ENCODE measurements at places on chromosomes 16 and 17.
A peak's percentile ranks its signal among the peaks of the same experiment; 100 is the strongest.

DNA sequence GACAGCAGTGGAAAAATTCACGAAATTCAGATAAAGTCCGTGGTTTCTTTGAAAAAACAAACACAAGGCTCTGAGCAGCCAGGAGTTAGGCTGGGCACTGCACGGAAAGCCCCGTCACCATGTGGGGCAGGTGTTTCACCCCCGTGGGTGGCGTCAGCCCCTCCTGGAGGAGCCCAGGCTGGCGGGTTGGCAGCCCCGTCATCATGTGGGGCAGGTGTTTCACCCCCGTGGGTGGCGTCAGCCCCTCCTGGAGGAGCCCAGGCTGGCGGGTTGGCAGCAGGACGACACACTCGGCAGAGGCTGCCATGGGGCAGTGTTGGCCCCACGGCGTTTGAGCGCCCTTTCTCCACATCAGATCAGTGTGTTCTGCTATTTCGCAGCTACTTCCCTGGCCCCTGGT is 38.1 kb downstream of the ACSF3 start:
- DNase-seq, result no peak

DNA sequence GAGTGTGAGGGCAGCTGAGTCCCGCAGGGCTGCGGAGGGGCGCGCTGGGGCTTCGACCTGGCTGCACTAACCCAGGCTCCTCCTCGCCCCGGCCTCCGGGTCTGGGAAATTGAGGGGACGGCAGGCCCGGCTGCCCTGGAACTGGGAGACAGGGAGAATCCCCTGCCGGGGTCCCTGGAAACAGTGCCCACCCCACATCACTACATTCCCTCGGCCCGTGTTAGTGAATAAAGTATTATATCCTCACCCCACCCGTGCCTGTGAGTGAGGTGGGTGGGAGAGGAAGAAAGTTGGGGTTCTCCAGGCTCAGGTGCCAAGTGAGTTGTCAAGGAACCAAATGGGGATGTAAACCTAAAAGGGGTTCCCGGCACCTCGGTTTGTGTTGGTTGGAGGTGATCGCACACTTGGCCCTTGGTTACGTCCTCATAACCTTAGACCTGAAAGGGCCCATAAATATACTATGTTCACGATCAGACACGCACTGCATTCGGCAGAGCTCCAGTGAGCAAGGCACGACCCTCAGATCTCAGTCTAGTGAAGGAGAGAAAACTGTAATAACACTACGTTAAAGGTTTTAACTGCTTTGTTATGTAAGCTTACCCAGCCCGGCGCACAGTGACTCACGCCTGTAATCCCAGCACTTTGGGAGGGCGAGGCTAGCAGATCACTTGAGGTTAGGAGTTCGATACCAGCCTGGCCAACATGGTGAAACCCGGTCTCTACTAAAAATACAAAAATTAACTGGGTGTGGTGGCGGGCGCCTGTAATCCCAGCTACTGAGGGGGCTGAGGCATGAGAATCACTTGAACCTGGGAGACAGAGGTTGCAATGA is 11.2 kb downstream of the ZNF771 start:
- DNase-seq, result no peak

DNA sequence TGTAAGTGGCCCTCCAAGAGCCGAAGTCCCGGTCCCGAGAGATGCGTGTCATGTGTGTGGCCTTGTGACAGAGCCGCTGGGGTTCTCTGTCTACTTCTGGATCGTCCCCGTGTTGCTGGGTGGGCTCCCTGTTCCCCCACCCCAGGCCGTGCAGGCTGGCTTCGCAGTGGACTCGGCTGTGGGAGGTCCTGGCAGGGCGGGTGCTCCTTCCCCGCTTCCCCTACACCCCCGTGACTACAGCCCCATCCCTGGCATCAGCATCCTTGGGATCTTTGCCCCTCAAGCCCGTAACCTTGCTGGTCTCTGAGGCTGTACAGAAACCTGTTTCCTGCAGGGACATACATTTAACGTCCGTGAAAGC is 136.3 kb downstream of the BANP start:
- no peak for DNase-seq

- no peak for DNase-seq
Measured at GRCh38 chr17:76805319-76805718, 62.9 kb upstream of the MGAT5B start.

GRCh38 chr17:4766201-4766600 is 5.5 kb upstream of the TM4SF5 start:
- DNase-seq, result no peak

GRCh38 chr16:57535680-57536305 is 578 bp downstream of the CCDC102A start:
- DNase-seq, result peak; percentile 92

GRCh38 chr16:83615141-83615952 is 192.4 kb upstream of the HSBP1 start:
- DNase-seq, result no peak

GRCh38 chr16:83624429-83625120 is 183.2 kb upstream of the HSBP1 start:
- no peak for DNase-seq

GRCh38 chr16:89422527-89422904 is 67.8 kb downstream of the ANKRD11 start:
- peak; percentile 31 for DNase-seq

- DNase-seq, result no peak
Measured at GRCh38 chr16:72182976-72183375, 11.0 kb upstream of the PMFBP1 start.

DNA sequence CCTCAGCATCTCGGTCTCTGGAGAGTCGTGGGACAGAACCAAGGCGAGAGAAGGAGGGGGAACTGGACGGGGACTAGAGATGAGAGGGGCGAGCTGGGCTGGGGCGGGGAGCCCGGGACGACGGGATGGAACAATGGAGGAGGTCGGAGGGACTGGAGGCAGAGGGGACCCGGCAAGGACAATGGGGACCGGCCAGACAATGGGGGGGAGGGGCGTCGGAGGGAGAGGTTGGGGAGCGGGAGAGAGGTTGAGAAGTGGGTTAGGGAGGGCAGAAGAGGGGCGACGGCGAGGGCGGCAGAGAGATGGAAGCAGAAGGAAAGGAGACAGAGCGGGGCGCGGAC is 719 bp downstream of the NGFR start:
- no peak for DNase-seq

DNA sequence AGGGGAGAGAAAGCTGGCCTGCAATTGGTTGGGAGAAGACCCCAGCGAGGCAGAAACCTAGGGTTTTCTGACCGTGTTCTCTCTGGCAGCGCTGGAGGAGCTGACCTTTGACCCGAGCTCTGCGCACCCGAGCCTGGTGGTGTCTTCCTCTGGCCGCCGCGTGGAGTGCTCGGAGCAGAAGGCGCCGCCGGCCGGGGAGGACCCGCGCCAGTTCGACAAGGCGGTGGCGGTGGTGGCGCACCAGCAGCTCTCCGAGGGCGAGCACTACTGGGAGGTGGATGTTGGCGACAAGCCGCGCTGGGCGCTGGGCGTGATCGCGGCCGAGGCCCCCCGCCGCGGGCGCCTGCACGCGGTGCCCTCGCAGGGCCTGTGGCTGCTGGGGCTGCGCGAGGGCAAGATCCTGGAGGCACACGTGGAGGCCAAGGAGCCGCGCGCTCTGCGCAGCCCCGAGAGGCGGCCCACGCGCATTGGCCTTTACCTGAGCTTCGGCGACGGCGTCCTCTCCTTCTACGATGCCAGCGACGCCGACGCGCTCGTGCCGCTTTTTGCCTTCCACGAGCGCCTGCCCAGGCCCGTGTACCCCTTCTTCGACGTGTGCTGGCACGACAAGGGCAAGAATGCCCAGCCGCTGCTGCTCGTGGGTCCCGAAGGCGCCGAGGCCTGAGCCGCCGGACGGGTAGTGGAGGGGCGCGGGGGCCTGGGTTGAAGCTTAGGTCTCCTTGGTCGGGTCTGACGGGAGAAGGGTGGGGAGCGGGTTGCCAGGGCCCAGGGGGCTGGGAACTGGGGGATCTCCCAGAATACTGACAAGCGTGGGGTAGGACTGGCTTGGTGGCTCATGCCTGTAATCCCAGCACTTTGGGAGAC is 7.4 kb upstream of the PYDC1 start:
- DNase-seq, result no peak

GRCh38 chr16:721765-722540 is 1.0 kb downstream of the ANTKMT start:
- no peak for DNase-seq

DNA sequence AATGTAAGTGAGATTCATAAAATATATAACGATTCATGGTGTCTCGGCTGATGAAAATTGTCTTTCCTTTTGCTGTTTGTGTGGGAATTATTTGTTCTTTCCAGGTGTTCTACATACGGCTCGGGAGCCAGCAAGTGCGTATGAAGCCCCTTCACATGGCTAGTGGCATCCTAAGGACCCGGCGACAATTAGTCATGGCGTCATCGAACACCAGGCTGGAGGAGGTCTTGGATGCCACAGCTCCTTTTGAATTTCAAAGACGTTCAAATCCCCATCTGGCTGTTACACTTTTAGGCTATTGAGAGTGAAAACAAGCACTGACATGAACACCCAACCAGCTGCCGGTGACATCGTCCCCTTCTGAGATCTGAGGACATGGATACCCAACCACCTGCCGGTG is 397.7 kb upstream of the TNRC6C start:
- DNase-seq, result no peak

DNA sequence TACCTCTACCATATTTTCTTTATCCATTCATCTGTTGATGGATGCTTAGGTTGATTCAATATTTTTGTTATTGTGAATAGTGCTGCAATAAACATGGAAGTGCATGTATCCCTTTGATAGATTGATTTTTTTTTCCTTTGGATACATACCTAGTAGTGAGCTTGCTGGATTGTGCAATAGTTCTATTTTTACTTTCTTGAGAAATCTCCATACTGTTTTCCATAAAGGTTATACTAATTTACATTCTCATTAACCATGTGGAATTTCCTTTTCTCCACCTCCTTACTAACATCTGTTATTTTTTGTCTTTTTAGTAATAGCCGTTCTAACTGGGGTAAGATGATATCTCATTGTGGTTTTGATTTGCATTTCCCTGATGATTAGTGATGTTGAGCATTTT is 124.6 kb upstream of the TOX3 start:
- DNase-seq, result no peak

Measured in activated T-cell treated with anti-CD3 and anti-CD28 coated beads for 24 hours (primary cell).